Umbilical cord (tissue), 2 donors: ENCODE measurements at places on chromosomes 5 and 9. TPM values are rescaled to one million over a fixed set of nuclear protein-coding genes. Genes with fewer than 3 reads are reported as not detected.

PAEP gene
- total RNA-seq: not detected

LRRC19 gene
- total RNA-seq: 2.9 TPM

PFN3 gene
- not detected for total RNA-seq

LEAP2 gene
- 5.3 TPM for total RNA-seq

TMEM215 gene
- total RNA-seq: 3.1 TPM

RNF183 gene
- total RNA-seq: 3.4 TPM

ARL14EPL gene
- 1.9 TPM for total RNA-seq

PRLR gene
- 109 TPM for total RNA-seq

ZMAT2 gene
- total RNA-seq: 35.4 TPM

SAXO1 gene
- 1.9 TPM for total RNA-seq

PPP3R2 gene
- 3.6 TPM for total RNA-seq

C5orf46 gene
- total RNA-seq: 60.7 TPM

NEUROG1 gene
- total RNA-seq: not detected

FBP1 gene
- not detected for total RNA-seq

SPOCK1 gene
- 28.4 TPM for total RNA-seq

BNC2 gene
- 19.3 TPM for total RNA-seq

MEIKIN gene
- total RNA-seq: not detected

KLHL3 gene
- 5.5 TPM for total RNA-seq

TNFSF8 gene
- 5.3 TPM for total RNA-seq

GPRIN1 gene
- 0.72 TPM for total RNA-seq
